Activated naive CD4-positive, alpha-beta T cell treated with anti-CD3 and anti-CD28 coated beads for 36 hours (primary cell): ENCODE measurements at places on chromosomes 12 and 14. TPM values are rescaled to one million over a fixed set of nuclear protein-coding genes. Genes with fewer than 3 reads are reported as not detected.

- peaks cover 2% of the 10 kb centered on the region for H3K4me1 ChIP-seq
- no peak for DNase-seq
- no peak overlapping the region for H3K27ac ChIP-seq
- no peaks in the 10 kb centered on the region for H3K36me3 ChIP-seq
These were observed 10.8 kb downstream of the MGP start for GRCh38 chr12:14874882-14875281.

The NAV3 gene
- not detected for total RNA-seq

The SERPINA9 gene
- not detected for total RNA-seq

GRCh38 chr12:125835852-125836251, 770.6 kb downstream of the AACS start:
- no peaks in the 10 kb centered on the region for H3K4me1 ChIP-seq
- H3K27ac ChIP-seq: no peak overlapping the region
- no peaks in the 10 kb centered on the region for H3K27me3 ChIP-seq
- H3K4me3 ChIP-seq: no peak overlapping the region
- DNase-seq: no peak

DNA sequence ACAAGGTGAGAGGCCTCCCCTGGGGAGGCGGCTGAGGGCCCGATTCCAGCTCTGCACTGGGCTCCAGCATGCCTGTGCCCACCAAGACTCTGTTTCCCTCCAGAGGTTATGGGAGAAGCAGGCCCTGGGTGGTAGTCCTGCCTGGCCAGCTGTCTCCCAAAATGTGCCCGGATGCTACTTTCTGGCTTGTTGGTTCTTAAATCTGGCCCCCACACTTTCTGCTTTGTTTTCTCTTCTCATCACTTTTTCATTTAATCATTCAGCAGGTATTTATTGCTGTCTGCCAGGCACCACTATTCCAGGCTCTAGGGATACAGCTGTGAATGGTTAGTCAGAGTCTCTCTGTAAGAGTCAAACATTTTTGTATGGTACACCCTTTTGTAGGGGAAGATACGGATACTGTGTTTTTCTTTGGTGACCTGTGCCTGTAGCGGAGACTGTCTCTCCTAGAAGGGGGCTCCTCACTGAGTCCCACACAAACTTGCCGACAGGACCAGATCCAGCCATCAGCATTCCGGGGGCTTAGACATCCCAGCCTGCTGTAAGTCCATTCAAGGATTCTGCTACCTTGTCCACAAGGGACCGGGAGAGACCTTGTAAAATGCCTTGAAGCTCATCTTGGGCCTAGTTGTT, 3.8 kb downstream of the DHRS2 start:
- no peaks in the 10 kb centered on the region for H3K4me1 ChIP-seq
- no peak for DNase-seq
- no peak overlapping the region for H3K27ac ChIP-seq
- H3K27me3 ChIP-seq: no peaks in the 10 kb centered on the region

DNA sequence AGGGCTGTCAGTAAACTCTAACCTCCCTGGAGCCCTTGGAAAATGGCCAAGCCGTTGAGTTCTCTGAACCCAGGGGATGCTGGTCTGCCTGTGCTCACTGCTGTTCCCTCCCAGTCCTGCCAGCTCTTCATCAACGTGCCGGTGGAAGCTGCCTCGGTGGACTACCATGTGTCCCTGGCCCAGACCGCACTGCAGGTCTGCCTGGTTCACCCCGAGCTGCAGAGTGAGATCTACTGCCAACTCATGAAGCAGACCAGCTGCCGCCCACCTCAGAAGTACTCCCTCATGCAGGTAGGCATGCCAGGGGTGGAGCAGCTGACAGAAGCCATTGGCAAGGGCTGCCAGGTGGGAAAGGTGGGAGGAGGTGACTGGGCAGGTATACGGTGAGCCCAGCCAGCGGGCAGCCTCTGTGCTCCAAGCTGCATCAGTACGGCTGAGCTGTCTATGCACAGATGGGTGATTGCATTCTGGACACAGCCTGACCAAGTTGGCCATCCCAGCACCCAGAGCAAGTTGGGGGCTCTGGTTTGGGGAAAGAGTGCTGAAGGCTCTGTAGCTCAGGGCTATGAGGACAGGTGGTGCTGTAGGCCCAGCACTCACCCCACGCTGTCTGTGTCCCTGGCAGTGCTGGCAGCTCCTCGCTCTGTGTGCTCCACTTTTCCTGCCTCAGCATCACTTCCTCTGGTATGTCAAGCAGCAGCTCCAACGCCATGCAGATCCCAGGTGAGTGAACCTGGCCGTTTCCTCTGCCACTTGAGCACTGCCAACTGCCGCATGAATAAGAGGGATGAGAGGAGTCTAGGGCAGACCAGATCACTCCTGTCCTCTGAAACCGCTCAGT, 21.9 kb downstream of the PIGH start:
- DNase-seq: no peak
- H3K4me1 ChIP-seq: no peaks in the 10 kb centered on the region
- no peak overlapping the region for H3K4me3 ChIP-seq
- H3K36me3 ChIP-seq: no peaks in the 10 kb centered on the region
- no peaks in the 10 kb centered on the region for H3K27me3 ChIP-seq
- no peak overlapping the region for H3K27ac ChIP-seq

DNA sequence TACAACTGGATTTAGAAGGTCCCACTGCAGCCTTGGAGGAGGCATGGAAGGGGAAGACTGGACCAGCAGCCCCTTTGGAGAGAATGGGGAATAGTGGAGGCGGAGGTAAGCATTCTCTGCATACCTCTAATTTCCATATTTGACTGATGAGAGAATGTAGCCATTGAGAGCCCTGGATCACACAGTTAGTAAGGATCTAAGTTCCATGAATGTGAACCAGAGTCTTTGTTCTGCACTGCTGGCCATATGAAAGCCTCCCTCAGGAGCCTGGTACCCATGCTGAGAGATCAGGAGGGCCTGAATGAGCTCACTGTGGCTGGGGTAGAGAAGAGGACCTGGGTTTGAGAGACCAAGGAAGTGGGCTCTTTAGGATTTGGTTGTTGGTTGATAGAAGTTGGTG, 192.1 kb downstream of the TMEM132C start:
- no peaks in the 10 kb centered on the region for H3K27me3 ChIP-seq
- H3K4me3 ChIP-seq: no peak overlapping the region
- no peaks in the 10 kb centered on the region for H3K36me3 ChIP-seq

The UBR7 gene
- 43.0 TPM for total RNA-seq

GRCh38 chr12:111978545-111978944, 34.4 kb downstream of the TMEM116 start:
- H3K4me3 ChIP-seq: no peak overlapping the region
- H3K4me1 ChIP-seq: peaks cover 15% of the 10 kb centered on the region
- H3K27me3 ChIP-seq: no peaks in the 10 kb centered on the region
- no peak overlapping the region for H3K27ac ChIP-seq
- H3K36me3 ChIP-seq: no peaks in the 10 kb centered on the region

DNA sequence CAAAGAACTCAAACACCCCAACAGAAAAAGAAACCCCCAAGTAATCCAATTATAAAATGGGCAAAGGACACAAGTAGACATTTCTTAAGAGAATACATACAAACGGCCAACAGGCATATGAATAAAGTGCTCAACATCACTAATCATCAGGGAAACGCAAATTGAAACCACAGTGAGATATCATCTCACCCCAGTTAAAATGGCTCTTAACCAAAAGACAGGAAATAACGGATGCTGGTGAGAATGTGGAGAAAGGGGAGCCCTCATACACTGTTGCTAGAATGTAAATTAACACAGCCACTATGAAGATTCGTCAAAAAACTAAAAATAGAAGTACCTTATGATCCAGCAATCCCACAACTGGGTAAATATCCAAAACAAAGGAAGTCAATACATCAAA, 52.4 kb downstream of the CLMN start:
- H3K4me3 ChIP-seq: no peak overlapping the region
- H3K4me1 ChIP-seq: peaks cover 35% of the 10 kb centered on the region
- no peaks in the 10 kb centered on the region for H3K27me3 ChIP-seq
- H3K36me3 ChIP-seq: no peaks in the 10 kb centered on the region
- peak; percentile 32 for DNase-seq

The OR4K13 gene
- total RNA-seq: not detected

The SPRYD4 gene
- total RNA-seq: 2.2 TPM

DNA sequence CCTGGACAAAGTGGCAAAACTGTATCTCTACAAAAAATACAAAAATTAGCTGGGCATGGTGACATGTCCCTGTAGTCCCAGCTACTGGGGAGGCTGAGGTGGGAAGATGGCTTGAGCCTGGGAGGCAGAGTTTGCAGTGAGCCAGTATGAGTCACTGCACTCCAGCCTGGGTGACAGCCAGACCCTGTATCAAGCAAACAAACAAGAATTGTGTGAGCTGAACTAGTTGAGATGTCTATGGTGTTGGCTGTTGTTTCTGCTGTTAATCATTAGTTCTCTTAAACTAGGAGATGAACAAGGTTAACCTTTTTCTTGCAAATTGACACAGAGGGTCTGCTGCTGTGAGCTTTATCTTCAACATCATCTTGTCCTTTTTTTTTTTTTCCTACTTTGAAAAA, 23.6 kb downstream of the RASSF3 start:
- peak overlapping the region; percentile 70 for H3K27ac ChIP-seq
- peaks cover 81% of the 10 kb centered on the region for H3K4me1 ChIP-seq
- H3K36me3 ChIP-seq: peaks cover 37% of the 10 kb centered on the region
- DNase-seq: peak; percentile 52
- no peaks in the 10 kb centered on the region for H3K27me3 ChIP-seq

DNA sequence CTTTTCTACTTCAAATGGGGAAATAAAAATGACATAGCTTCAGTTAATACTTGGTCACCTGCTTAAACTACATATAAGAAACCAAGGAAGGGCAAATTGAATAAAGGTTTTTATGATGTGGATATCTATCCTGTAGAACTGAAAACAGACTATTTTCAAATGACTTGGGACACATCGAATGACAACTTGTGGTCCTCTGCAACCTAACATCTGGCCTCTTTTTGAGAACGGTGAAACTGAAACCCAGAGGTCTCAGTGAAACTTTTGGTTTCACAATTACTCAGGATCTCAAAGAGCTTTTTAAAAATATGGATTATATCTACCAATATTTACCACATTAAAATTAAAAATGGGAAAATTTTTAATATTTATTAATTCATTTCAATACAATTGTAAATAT, 65.2 kb downstream of the PPP2R5E start:
- H3K36me3 ChIP-seq: no peaks in the 10 kb centered on the region
- H3K4me3 ChIP-seq: no peak overlapping the region
- peak; percentile 42 for DNase-seq
- peaks cover 49% of the 10 kb centered on the region for H3K4me1 ChIP-seq

- H3K36me3 ChIP-seq: no peaks in the 10 kb centered on the region
- no peak overlapping the region for H3K4me3 ChIP-seq
- peaks cover 3% of the 10 kb centered on the region for H3K27me3 ChIP-seq
- H3K27ac ChIP-seq: no peak overlapping the region
These were observed 175.8 kb upstream of the GRIN2B start for GRCh38 chr12:14157088-14157747.

DNA sequence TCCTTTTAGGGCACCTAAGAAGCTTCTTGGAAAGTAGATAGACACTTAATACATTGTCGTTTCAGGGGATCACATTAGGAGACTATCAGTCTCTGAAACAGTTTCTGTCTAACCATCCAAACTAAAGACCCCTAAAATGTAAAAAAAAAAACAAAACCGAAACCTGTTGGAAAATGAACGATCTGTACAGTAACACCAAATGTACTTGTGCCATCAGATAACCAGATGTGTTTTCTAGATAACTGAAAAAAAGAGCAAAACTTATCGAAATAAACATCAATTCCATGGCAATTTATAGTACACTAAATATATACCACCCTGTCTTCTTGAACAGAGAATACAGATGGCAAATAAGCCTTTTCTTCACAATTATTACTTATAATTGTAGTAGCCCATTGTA, 2.1 kb downstream of the LDHB start:
- peaks cover 54% of the 10 kb centered on the region for H3K36me3 ChIP-seq
- H3K4me3 ChIP-seq: peak overlapping the region; percentile 98
- no peaks in the 10 kb centered on the region for H3K27me3 ChIP-seq
- H3K27ac ChIP-seq: peak overlapping the region; percentile 98
- peaks cover 71% of the 10 kb centered on the region for H3K4me1 ChIP-seq

- peaks cover 11% of the 10 kb centered on the region for H3K4me1 ChIP-seq
- no peaks in the 10 kb centered on the region for H3K27me3 ChIP-seq
- no peaks in the 10 kb centered on the region for H3K36me3 ChIP-seq
- no peak overlapping the region for H3K27ac ChIP-seq
These were observed 47.5 kb upstream of the RIN3 start for GRCh38 chr14:92466059-92466458.

DNA sequence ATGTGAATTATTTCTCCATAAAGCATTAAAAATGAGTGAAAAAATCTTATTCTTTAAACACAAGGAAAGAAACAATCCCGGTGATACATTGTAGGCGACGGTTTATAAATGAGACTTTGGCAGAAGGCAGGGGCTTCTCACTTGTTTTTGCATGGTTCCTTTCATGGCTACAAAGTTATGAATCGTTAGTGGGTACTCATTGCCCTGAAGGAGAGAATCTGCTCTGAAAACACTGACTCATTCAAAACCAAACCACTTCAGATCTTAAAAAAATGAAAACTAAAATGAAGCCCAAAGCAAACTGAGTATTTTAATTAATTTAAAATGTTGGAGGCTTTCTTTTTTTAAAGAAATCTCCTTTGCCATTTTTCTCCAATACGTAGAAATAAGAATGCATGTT, 41.4 kb upstream of the AMIGO2 start:
- no peak overlapping the region for H3K4me3 ChIP-seq
- H3K4me1 ChIP-seq: peaks cover 41% of the 10 kb centered on the region
- no peaks in the 10 kb centered on the region for H3K27me3 ChIP-seq
- DNase-seq: no peak
- H3K36me3 ChIP-seq: peaks cover 15% of the 10 kb centered on the region

GRCh38 chr14:93331728-93332396, 974 bp downstream of the BTBD7 start:
- peak overlapping the region; percentile 89 for H3K4me3 ChIP-seq
- no peak for DNase-seq
- peaks cover 3% of the 10 kb centered on the region for H3K36me3 ChIP-seq
- H3K27me3 ChIP-seq: no peaks in the 10 kb centered on the region

DNA sequence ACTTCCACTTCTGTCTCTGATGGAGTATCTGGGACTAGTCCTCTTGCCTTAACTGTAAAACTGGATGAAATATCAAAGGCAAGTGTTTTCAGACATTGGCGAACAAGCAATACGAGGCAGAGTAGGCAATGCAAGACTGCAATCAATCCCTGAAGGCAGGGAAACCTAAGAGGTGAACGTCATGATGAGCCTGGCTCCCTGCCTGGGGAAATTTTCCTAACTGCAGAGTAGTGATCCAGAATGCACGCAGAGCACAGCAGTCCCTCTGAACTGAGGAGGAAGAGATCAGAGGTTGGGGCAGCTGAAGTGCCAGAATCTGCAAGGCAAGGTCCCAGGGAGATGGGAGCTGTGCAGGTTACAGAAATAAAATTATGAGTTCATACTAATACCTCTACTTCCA, 18.5 kb downstream of the BHLHE41 start:
- DNase-seq: no peak
- no peaks in the 10 kb centered on the region for H3K4me1 ChIP-seq
- no peak overlapping the region for H3K27ac ChIP-seq
- H3K4me3 ChIP-seq: no peak overlapping the region
- H3K36me3 ChIP-seq: no peaks in the 10 kb centered on the region

The C12orf60 gene
- 3.1 TPM for total RNA-seq

DNA sequence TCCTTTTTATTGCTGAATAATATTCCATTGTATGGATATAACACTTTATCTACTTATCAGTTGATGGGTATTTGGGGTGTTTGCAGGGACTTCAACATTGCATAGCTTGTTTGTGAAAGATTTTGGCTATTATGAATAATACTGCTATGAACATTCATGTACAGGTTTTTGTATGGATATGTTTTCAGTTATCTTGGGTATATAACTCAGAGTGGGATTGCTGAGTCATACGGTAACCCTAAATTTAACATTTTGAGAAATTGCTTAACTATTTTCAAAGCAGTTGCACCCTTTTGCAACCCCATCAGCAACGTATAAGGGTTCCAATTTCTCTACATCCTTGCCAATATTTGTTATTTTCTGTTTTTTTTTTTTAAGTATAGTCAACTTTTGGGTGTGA, 27.3 kb upstream of the HELB start:
- DNase-seq: no peak
- no peak overlapping the region for H3K27ac ChIP-seq
- no peaks in the 10 kb centered on the region for H3K27me3 ChIP-seq
- no peak overlapping the region for H3K4me3 ChIP-seq
- peaks cover 22% of the 10 kb centered on the region for H3K4me1 ChIP-seq

The KRT82 gene
- total RNA-seq: not detected
